ENCODE measurements at places on chromosomes 2 and 18.
A peak's percentile ranks its signal among the peaks of the same experiment; 100 is the strongest.

- no peak for DNase-seq
These were observed 18.0 kb upstream of the PDE1A start for GRCh38 chr2:182444806-182445205.

DNA sequence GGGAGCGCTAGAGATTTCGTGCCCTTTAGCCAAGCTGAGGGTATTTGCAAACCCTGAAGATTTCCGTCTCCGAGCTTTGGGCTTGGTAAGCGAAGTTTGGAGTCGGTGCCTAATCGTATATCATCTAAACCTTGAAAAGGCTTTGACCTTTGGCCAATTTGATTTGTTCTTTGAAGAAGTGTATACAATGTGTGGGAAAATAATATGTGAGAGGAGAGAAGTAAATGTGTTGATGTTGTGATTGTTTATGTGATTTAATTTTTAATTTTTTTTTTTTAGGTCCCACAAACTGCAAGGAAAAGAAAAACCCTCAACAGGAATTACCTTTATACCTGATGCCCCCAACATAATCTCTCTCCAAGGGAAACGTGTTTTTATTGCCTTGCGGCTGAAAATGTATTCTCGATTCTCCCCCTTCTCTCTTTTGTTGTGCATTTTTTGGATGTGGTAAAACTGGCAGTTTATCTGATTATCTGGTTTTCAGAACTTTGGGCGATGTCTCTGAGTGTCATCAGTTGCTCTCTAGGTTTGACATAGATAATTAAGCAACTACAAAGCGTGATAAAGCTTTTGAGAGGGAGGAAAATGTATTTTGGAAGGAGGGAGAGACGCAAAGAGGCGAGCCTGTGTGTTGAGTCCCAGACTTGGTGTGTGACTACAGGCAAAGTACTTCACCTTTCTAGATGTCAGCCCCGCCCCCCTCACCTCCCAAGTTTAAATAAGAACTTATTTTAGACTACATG, 912 bp upstream of the FBXO11 start:
- DNase-seq, result no peak

- no peak for DNase-seq
These were observed 2.8 kb upstream of the TCF7L1 start for GRCh38 chr2:85130407-85130806.

- DNase-seq, result no peak
These were observed 12.2 kb upstream of the YPEL5 start for GRCh38 chr2:30134582-30134981.

DNA sequence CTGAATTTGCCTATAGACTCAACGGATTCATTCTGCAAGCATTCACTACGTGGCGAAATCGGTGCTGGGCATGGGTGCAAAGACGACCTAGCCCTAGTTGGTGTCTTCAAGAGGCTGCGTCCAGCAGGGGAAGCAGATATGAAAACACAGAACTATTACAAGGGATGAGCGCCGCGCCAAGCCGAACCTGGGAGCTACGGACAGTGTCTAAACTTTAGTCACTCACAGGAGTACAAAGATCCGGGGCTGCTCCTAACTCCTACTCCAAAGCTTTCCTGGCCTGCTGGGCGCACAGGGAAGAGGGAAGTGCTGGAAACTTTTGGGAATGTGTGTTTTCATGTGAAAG, 732 bp upstream of the ANXA4 start:
- peak; percentile 11 for DNase-seq

DNA sequence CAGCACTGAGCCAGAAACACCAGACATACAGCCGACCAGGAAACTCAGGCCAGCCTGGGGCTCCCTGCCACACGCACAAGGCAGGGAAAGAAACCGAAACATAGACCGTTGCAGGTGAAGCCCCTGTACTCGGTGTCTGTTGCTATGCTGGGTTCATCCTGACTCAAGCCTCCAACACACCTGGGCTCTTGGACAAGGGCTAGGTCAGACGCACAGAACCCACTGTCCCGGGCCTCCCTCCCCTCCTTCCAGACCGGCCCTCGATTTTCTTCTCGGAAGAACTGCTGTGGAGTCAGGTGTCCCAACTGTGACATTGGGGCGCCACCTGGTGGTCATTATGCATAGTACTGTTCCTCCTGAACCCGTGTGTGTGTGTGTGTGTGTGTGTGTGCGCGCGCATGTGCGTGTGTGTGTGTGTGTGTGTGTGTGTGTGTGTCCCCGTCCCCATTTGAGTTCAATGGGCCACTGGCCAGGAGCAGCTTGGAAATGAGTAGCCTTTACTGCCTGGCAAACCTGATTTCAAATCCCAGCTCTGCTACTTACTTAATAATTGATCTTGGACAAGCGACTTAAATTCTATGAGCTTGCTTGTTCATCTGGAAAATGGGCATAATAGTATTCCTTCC, 55.4 kb upstream of the GLI2 start:
- DNase-seq, result peak; percentile 47

DNA sequence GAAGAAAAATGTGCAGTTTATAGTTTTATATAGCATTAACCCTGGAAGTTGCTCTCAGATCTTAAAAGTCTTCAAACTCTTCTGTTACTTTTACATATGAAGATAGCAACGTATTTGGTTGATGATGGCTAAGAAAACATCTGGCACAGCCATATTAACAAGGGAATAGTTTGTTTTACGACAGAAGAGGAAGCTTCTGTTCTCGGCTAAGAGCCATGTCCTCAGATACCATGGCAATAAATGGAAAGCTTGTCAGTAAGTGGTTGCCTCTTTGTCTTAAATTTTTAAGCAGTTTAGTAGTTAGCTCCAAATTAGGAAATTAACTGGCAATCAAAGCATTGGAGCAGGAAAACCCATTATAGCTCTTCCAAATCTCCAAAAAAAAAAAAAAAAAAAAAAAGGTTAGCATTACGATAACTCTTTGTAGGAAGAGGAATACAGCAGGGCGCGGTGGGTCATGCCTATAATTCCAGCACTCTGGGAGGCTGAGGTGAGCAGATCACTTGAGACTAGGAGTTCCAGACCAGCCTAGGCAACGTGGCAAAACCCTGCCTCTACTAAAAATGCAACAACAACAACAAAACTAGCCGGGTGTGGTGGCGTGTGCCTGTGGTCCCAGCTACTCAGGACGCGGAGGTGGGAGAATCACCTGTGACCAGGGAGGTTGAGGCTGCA, 4.5 kb upstream of the STON1 start:
- no peak for DNase-seq

GRCh38 chr2:46964835-46965560, 49.4 kb upstream of the MCFD2 start:
- no peak for DNase-seq

DNA sequence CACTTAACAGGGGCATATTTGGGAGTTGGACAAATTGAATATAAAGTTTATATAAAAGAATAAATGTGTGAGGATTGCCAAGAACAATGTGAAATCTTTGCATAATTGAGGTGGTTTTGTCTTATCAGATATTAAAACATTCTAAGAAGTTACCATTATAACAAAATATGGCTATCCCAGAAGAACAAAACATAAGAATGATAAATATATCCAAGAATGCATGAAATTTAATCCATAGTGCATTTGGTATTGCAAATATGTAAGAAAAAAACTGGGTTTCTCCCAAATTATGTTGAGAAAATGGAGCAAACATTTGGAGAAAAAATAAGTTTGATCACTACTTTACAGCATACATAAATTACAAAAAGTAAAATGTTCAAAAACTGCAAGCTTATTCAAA, 562.4 kb downstream of the RNF144A start:
- no peak for DNase-seq

- no peak for DNase-seq
These were observed 135.9 kb upstream of the SERPINE2 start for GRCh38 chr2:224174990-224175389.

DNA sequence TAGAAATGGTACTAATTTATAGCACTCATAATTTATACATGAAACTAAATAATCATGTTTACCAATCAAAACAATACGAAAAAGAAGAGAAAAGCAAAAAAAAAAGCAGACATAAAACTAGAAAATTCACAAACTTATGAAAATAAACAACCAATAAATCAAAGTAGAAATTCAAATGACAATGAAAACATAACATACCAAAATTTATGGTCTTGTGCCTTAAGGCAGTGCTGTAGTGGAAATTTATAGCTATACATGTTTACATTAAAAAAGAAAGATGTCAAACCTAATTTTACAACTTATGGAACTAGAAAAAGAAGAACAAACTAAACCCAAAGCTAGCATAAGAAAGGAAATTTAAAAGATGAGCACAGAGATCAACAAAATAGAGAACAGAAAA, 16.1 kb upstream of the SPR start:
- DNase-seq, result no peak

DNA sequence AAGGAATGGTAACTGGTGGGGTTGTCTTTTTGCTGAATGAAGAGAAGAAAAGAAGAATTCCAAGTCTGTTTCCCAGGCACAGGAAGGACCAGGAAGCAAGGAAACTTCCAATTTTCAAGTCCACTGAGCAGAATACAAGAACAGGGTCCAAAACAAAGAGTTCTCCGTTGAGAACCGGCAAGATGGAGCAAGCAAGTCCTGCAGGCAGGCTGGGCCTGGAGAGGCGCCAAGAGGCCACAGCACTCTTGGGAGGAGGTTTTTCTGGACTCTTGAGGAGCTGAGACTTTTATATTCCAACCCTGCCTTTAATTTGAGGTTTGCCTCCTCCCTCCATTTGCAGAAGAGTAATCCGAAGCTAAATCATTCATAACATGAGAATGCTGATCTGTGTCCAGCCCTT, 224.5 kb downstream of the IKZF2 start:
- DNase-seq, result no peak

DNA sequence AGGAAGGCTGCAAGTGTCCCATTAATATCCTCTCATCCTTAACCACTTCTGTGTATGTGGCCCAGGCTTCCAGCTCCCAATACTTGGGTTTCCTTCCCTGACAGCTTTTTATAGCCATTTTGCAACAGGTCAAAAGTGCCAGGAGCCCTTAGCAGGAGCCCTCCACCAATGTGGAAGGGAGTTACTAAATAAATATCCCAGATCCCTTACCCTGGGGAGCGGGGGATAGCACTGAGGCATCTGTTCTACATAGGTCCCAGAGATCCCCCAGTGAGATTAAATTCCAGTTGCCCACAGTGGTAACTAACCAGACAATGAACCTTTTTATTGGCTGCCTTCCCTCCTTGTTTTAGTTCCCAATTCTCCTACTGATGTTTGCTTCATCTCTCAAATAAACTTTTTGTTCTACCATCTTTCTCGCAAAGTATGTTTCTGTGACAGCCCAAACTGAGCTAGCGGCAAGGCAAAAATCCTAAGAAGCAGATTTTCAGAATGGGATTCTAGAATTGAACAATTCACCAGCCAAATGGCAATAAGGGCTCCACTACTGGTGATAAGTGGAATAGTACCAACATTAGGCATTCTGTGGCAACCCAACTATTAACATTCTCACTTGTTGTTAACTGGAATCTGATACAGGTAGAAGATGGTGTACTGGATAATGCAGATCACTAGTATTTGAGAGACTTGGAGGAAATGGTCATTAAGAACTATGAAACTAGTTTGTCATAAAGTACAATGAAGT, 83.9 kb upstream of the MAPRE2 start:
- no peak for DNase-seq

DNA sequence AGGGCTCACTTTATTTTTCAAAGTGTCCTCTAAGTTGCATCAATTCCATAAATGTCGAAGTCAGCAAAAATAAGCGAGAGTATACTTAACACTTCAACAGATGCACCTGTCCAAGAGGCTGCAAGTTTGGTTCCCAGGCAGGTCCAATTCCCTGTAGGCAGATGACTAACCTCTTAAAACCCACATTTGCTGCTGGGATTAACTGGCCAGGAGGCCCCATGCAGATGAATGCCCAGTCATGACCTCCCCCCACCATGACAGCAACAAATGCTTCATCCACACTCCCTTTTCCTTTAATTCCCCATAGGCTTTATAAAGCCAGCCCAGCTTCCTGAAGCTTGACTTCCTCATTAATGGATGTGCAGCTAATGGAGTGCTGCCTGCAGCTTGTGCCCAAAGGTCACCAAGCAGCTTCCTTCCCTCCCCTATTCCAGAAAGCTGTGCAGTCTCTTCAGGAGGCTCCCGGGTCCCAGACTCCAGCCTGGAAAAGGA, 35.7 kb downstream of the REEP1 start:
- no peak for DNase-seq

GRCh38 chr2:208356846-208357574, 49.6 kb upstream of the PTH2R start:
- DNase-seq, result no peak

GRCh38 chr2:239770246-239770639, 254.9 kb downstream of the NDUFA10 start:
- DNase-seq, result no peak

DNA sequence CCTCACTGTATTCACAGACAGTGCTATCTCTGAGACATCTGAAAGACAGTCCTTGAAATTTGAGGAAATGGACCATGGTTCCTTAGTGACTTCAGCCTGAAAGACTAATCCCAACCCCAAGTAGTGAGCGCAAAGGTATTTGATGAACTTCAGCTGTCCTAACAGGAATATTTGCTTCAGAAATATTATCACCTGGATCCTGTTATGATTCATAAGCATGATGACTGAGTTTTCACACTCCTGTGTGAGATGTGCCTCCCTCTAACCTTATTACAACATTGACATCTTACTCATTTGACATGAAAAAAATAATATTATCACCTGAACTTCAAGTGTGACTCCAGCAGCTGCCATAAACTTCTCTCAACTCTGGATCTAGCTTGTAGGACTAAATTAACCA, 11.6 kb upstream of the MRPL19 start:
- no peak for DNase-seq

DNA sequence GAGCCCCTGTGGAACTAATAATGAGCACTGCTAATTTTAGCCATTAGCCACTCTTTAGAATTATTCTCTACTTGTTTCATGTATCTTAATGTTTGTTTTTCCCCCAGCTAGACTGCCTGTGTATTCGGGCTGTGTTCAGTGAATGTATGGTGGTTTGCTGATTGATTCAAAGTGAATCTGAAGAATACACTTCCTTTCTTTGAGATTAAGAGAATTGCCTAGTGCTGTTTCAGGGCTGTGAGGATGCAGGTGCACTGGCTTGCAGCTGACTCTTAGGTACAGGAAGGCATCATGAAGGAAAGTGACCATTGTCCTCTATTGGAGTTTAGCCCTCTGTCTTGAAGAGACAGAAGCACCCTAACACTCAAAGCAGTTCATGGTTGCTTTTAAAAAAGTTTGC, 138.7 kb downstream of the CERS6 start:
- DNase-seq, result no peak

DNA sequence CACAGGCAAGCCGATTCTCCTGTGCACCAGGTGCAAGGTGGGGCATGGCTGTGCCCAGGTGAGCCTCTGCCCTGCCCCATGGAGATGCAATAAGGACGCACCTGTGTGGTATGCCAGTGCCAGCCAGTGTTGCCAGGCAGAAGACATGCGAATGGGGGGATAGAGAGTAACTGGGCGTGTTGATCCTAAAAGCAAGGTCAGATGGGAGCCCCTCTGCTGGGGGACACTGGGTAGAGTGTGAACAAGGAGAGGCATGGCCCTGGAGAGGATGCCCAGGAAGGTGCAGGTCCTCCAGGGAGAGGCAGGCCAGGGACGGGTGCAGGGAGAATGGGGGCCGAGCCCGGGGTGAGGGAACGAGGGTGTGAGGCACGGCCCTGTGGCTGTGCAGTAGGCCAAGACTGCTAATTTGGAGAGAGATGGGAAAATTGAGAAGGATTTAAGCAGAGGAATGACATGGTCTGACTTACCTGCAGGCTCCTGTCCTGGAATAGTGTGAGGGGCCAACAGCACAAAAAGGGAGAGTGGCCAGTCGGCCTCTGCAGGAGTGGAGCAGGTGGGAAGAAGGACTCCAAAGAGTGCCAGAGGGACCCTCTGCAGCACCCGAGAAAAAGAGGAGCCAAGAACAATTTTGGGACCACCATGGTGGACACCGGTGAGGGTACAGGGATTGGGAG, 690.4 kb upstream of the HS6ST1 start:
- DNase-seq, result no peak

Data from stimulated activated CD4-positive, alpha-beta T cell treated with anti-CD3 and anti-CD28 coated beads, Interleukin-12 subunit alpha, Interleukin-12 subunit beta, amount 100 ng/mL, for 24 hours (primary cell).